Right ventricle myocardium inferior (tissue), 1 donor: ENCODE measurements at places on chromosomes 11 and 22.

GRCh38 chr22:16917144-16918003 lies 90.6 kb downstream of the GAB4 start:
- DNase-seq: no peak

- DNase-seq: no peak
These were observed 1006.4 kb downstream of the BRD1 start for GRCh38 chr22:48821346-48821690.

DNA sequence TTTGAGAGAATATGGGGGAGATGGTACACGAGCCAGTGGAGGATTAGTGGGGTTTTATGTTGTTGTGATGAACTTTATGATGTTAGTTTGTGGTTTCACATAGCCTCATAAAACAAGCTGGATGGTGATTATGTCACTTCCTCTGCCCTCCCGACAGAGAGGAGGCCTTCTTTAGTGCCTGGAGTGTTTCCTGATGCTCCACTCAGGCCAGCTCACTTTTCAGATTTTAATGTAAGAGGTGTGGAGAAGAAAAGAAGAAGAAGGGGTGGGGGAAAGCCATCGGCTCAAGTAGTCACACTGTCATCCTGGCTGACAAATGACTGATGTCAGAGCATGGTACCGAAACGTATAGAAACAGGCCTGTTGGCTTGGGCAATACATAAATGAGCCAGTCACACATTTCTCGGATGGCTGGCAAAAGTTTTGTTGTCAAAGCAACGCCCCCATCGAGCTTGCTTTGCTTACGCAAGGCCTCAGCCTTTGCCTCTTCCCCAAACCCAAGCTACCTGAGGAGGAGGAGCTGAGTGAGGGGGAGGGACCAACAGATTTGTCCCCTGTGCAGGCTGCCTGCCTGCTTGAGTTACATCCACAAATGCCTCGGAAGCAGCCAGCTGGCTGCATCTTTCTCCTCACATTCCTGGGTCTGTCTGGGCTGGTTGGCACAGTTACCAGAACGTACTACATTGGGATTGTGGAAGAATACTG lies at the start of gene HEPHL1:
HEPHL1 (plus strand) TSS at position 578 of the 705 bp plus-strand sequence; CDS start at position 593, 15 bp downstream.
- no peak for DNase-seq

DNA sequence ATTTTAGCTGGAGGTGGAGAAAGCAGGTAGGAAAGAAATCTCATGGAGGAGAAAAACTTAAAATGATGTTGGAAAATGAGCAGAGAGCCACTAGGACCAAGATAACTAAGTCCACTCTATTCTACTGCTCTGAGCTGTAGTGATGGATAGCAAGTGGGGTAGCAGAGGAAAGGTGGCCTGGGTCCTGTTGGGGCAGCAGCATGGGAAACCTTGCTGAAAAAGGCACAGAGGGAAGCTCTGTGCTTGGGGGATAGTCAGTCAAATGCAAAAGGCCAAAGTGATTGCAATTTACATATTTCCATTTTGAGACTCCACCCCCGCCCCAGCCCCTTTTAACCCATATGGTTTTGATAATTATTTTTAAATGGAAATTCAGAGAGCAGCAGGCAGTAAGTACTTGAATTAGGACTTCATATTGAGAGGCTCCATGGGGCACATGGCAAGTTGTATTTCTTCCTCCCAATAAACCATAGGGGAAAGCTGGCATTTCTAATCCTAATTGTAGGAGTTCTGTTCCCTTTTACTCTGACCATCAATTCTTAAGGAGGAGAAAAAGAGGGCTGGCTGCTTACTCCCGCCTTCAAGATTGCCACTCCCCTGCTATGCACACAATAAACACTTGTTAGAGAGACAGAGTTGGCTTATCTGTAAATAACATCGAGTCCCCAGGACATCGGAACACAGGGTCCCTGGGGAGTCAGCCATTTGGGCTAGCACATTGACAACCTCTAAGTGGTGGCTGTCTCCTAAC lies 1341.5 kb upstream of the TENM4 start:
- no peak for DNase-seq

DNA sequence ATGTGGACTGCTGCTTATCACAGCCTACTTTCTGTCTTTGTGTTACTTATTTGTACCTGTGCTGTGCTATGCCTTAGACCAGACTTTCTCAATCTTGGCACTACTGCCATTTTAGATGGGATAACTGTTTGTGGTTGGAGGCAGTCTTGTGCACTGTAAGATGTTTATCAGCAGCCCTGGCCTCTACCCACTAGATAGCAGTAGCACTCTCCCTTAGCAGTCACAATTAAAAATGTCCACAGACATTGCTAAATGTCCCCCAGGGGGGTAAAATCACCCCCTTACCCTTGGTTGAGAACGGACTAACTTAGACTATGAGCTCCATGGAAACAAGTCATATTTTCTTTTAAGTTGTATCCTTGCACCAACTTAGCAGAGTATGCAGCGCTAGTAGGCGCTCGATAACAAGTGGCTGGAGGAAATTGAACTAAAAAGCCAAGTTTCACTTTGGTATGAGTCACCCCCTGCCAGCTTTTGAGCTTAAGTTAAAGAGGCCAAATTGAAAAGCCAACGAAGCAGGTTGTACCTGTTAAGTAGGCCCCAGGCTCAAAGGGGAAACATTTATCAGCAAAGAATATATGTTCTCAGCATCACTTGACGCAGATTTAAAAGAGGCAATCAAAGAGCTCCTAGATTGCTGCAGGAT lies 304.8 kb upstream of the SORL1-AS1 start:
- no peak for DNase-seq

GRCh38 chr22:21850660-21851059 lies 16.8 kb downstream of the MAPK1 start:
- DNase-seq: no peak

DNA sequence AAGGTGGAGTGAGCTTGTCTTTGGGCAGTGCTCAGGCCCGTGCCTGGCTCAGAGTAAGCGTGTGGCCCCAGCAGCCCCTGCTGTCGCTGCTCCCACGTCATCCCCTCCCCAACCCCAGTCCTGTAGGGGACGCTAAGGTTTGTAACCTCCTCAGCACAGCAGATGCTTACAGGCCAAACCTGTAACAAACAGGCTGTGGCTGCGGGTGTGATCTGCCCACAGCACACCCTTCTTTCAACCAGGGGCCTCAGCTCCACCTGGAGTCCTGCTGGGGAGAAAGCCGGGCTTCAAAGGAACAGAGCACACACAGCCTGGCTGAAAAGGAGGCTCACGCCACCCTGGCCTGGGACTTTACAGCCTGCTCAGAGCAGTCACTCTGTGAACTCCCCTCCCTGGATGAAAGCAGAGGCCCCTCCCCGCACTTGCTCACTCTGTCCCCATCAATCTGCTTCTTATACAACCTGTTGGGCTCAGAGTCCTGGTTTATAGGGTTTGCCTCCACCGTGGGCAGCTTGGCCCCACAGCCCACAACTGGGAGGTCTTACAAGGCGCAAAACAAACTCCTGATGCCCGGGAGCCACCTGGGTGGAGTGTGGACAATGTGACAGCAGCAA lies 54.3 kb downstream of the SCUBE1 start:
- DNase-seq: no peak

GRCh38 chr11:96466607-96467006 lies 76.8 kb downstream of the JRKL start:
- no peak for DNase-seq

DNA sequence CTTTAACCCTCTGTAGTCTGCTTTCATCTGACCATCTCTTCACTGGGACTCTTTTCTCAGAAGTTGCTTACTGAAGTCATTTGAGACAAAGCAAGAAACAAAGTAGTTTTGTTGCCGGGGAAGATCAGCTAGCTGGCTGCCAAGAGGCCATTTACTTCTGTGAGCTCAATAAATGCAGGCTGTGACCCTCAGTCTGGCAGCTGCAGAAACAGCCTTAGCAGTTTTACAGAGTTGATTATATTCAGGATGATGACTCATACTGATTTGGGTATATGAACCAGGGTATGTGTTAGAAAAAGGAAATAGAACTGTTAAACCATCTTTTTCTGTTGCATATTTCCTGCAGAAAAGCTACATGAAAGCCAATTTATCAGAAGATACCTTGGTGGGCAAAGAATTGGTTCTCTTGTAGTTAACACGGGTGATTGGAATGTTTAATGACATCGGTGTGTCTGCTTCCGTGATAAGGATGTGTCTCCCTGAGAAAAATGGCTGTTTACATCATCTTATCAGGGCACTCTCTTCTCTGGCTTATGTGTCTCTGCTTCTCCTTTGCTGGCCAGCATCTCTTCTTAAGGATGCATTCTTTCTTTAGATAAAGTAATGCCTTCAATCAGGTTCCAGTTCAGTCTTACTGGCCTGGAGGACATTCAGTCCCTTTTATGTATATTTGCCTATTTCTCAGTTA lies 18.5 kb downstream of the FIBIN start:
- DNase-seq: no peak

DNA sequence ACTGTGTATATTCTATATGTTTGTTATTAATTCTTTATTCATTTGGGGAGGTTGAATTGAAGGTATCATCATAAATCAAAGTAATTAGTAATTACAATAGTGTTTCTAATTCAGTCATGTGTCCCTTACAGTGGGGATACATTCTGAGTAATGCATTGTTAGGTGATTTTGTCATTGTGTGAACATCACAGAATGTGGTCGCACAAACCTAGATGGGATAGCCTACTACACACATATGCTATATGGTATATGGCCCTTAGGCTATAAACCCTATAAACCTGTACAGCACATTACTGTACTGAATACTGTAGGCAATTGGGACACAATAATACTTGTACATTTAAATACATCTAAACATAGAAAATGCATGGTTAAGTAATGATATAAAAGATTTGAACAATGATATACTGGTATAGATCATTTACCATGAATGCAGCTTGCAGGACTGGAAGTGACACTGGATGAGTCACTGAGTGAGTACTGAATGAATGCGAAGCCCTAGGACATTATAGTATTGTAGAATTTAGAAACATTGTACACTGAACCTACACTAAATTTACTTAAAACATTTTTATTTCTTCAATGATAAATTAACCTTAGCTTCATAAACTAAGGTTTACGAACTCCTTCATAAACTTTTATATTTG lies 936.2 kb upstream of the CHORDC1 start:
- DNase-seq: no peak

DNA sequence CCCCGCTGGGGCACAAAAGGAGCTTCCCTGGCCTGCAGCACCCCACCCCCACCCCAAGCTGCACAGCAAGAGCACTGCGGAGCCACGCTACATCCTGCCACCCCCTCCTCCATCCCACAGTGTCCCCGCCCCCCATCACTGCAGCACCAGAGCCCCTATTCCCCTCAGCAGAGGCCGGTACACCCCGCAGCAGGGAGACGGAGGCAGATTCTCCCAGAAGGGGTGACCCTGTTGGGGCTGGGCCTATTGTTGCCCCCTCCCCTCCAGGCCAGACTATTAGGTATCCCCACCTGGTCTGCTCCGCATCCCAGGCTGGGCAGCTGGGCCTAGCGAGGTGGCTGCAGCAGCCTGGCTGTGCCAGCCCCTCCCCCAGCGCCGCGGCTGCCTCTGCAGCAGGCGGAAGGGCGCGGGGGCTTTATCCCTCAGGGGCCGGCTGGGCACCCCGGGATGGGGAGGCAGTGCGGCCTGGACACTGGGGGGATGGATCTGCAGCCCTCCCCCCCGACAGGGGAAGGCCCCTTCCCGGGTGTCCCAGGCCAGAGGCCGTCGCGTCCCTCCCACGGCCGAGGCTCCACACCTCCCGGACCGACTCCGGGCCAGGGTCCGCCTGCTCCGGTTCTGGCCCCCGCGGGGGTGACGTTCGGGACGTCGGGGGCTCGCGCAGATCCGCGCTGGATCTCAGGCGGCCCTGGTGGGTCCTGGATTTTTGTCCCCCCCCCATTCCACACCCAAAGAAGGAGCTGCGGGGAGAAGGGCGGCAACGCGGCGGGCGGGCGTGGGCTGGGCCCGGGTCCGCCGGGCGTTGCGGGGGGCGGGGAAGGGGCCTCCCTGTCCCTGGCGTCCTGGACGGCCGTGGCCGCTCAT lies 943 bp downstream of the DUSP8 start:
- DNase-seq: no peak

GRCh38 chr22:20982563-20982882 lies 426 bp downstream of the LZTR1 start:
- no peak for DNase-seq

- DNase-seq: no peak
These were observed 22.0 kb upstream of the IRAG1 start for GRCh38 chr11:10715571-10715970.

DNA sequence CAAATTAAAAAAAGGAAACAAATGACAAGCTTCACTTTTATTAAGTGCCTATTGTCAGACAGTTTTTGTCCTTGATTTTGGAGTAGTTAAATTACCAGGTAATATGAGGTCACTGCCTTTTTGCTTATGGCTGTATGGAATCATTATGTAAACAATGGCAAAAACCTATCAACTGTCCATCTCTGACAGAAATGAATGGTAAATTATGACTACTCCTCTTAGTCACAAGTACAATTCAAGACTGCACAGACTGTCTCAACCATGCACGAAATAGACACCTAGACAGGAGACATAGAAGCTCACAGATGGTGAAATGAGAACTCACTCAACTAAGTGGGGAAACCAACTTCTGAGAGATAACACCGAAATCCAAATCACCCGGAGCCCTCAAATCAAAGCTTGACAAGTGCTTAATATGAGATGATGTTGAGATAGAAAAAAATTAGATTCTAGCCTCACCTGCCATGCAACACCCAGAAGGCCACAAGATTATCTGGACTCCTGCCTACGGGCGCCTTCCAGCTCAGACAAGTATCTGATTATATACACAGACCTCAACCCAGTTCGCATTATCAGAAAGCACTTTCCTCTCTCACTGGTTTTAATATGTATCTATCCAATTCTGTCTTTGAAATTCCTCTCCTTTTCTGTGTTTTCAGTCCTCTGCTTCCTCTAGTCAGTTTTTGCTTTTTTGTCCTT lies 199.3 kb downstream of the CADM1 start:
- DNase-seq: no peak

DNA sequence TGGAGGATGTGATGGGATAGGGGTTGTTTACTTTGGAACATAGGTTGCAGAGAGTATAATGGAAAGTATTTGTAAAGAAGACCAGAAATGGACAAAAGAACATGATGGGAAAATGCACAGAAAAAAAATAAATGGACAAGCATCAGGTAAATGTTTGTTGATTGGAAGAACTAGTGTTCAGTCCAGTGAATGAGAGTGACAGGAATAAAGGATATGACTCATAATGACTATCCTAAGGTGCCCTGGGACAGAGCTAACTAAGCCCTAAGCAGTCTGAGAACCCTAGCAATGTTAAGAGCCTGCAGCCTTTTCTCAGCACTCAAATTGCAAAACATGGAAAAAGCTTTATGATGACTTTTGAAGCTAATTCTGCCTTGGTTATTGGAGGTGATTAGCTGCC lies 732.8 kb upstream of the ANO5 start:
- DNase-seq: no peak

- no peak for DNase-seq
These were observed 187.3 kb upstream of the B3GAT1 start for GRCh38 chr11:134599299-134599771.

DNA sequence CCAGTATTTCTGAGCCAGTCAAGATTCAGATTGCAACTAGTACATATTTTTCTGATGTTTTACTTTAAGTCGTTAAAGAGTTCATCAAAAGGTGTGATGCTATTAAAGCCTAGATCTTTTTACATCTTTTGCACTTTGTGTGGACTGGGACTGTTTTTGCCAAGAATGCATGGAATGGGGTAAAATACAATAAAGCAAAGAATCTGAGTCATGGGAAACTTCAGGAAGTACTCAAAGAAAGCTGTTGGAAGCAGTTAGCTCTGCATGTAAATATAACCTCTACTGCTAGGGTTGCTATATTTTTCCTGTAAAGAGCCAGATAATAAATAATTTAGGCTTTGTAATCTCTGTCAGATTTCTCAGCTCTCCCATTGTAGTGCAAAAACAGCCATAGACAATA lies 20.9 kb downstream of the ATXN10 start:
- DNase-seq: no peak
